Activated naive CD4-positive, alpha-beta T cell treated with anti-CD3 and anti-CD28 coated beads for 36 hours (primary cell): ENCODE measurements at places on chromosomes 3 and 15. TPM values are rescaled to one million over a fixed set of nuclear protein-coding genes. Genes with fewer than 3 reads are reported as not detected.
A peak's percentile ranks its signal among the peaks of the same experiment; 100 is the strongest.

- peak; percentile 18 for DNase-seq
Measured at GRCh38 chr3:69324362-69325025, 61.4 kb downstream of the FRMD4B start.

- no peak for DNase-seq
Measured at GRCh38 chr3:174439331-174440252, 419.5 kb upstream of the NAALADL2 start.

GRCh38 chr3:128415200-128415772 is 51.4 kb downstream of the DNAJB8 start:
- no peak for DNase-seq

DNA sequence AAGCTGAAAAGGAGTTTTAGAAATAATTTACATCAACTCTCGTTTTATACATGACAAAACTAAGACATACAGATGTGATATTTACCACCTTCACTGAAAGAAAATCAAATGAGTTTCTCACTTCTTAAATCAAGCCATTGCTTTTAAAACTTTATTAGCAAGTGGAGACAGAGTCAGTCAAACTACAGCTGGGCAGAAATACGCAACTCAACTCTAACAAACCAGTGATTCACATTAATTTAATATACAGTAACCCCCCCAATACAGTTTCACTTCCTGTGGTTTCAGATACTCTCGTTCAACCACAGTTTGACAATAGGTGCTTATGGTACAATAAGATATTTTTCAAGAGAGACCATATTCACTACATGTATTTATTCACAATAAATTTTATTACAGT is 477.1 kb downstream of the MAGI1 start:
- no peak for DNase-seq

The ZBED2 gene
- 397 TPM for total RNA-seq

The C3orf49 gene
- not detected for total RNA-seq

The SAMD7 gene
- not detected for total RNA-seq
